Activated CD4-positive, alpha-beta T cell treated with anti-CD3 and anti-CD28 coated beads, Interleukin-2, amount 50 U/mL, for 1 hour (primary cell): ENCODE measurements at places on chromosomes 2 and 18.

- no peak for DNase-seq
Observed at GRCh38 chr18:8242151-8242696, 367.0 kb upstream of the RAB12 start.

DNA sequence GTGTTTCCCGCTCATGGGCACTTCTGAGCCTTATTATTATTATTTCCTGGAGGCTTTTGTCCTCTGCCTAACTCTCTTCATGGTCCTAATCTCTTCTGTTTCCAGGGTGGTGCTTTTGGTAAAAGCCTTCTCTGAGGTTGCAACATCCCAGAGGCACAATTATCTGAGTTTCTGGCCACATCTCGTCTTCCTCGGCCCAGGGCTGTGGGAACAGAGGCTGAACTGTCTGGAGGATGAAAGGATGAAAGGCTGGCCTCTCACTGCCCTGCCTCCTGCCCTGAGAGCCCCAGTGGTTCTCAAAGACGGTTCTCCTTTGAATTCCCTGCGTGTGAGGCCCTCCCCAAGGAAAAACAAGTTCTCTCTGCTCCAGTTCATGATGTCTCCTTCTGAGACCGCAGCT, 13.8 kb downstream of the GYPC start:
- DNase-seq: no peak

DNA sequence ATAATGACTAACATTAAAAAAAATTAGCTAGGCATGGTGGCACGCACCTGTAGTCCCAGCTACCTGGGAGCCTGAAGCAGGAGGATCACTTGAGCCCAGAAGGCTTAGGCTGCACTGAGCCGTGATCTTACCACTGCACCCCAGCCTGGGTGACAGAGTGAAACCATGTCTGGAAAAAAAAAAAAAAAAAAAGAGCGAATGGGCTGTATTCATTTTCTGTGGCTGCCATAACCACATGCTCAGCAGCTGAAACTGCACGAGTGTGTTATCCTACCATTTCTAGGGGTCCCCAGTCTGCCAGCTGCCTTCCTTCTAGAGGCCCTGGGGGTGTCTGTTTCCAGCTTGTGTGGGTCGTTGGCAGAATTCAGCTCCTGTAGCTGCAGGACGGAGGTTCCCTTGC, 247.8 kb downstream of the EIPR1 start:
- DNase-seq: no peak

- DNase-seq: no peak
Observed at GRCh38 chr2:26757873-26758789, 6.0 kb upstream of the SLC35F6 start.

DNA sequence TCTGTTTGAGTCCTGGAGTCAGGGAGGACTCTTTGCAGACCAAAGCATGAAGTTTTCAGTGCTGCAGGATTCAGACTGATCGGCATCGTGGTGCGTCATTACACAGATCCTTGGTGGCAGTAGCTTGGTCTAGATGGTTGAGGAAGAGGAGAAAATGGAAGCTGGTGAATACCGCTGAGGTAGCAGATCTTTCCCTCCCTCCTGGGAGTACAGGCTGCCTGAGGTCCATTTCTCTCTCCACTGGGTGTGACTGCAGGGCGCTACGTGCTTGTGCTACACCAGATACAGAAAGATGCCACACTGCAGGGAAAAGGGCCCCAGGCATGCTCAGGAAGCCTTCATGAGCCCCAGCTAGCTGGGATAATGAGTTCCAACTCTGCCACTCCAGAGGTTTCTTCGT, 3.3 kb upstream of the CNDP1 start:
- no peak for DNase-seq

GRCh38 chr2:55141572-55142413, 90.3 kb downstream of the CLHC1 start:
- no peak for DNase-seq

GRCh38 chr2:234492717-234493485, 4.0 kb downstream of the ARL4C start:
- no peak for DNase-seq

DNA sequence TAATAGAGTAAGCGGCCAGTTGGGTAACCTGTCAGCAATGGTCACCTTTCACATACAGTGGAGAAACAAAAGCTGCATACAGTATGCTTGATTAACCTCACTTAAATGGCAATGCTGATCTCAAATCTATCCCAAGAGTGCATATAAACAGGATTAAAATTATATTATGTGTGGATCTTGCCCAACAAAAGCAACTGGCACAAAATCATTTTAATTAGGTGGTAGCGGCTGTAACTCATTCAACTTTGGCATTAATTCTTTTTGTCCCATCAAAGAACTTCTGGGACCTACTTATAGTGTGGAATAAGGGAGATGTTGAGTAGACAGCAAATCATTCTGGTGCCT, 167.8 kb upstream of the VRK2 start:
- DNase-seq: no peak

- no peak for DNase-seq
Observed at GRCh38 chr18:47286776-47287410, 35.4 kb upstream of the SKOR2 start.

GRCh38 chr2:127275356-127275755, 18.6 kb downstream of the ERCC3 start:
- DNase-seq: no peak

DNA sequence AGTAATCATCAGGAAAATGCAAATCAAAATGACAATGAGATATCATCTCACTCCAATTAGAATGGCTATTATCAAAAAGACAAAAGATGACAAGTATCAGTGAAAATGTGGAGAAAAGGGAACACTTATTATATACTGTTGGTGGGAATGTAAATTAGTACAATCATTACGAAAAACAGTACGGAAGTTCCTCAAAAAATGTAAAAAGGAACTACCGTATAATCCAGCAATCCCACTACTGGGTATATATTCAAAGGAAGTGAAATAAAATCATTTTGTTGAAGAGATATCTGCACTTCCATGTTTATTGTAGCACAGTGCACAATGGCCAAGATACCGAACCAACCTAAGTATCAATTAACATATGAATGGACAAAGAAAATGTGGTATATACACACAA, 52.4 kb upstream of the TEX51 start:
- DNase-seq: no peak

- no peak for DNase-seq
Observed at GRCh38 chr18:57768537-57769326, 34.4 kb downstream of the ATP8B1 start.

- DNase-seq: no peak
Observed at GRCh38 chr2:181025004-181025403, 44.6 kb downstream of the UBE2E3 start.

- DNase-seq: no peak
Observed at GRCh38 chr18:67363694-67364093, 152.8 kb downstream of the DSEL start.

DNA sequence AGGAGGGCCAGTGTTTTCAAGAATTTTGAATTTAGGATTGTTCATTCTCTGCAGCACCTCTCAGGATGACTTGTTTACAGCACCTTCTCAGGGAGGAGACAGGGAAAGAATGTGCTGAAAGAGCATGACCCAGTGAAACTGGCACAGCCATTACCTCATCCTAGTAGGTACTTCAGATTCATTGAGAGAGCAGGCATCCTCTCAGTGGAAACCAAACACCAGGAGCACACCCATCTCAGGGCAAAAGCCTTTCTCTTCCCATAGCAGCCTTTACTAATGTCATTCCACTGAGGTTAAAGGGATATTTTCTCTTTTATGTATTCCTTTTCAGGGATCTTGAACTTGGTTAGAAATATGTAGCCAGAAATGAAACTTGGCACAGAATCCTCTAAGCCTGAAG, 2.6 kb downstream of the MAP2 start:
- no peak for DNase-seq

DNA sequence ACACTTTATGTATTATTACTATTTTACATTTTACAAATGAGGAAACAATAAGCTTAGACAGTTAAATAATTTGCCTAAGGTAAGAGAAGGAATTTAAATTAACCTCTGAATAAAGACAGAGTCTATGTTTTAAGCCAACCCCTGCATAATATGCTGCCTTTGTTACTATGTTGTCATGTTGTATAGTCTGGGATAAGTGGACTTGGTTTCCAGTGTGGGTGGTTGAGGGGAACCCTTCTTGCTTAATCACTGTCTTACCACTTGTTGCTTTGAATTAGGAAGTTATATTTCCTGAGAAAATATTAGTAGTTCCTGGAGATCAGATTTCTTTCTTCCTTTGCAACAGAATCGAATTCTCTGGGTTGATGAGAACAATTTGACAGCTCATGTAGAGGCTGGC, 52.6 kb downstream of the AGPS start:
- no peak for DNase-seq

- no peak for DNase-seq
Observed at GRCh38 chr18:9753846-9754245, 45.7 kb downstream of the RAB31 start.

- no peak for DNase-seq
Observed at GRCh38 chr2:112682101-112682500, 36.4 kb downstream of the SLC20A1 start.

DNA sequence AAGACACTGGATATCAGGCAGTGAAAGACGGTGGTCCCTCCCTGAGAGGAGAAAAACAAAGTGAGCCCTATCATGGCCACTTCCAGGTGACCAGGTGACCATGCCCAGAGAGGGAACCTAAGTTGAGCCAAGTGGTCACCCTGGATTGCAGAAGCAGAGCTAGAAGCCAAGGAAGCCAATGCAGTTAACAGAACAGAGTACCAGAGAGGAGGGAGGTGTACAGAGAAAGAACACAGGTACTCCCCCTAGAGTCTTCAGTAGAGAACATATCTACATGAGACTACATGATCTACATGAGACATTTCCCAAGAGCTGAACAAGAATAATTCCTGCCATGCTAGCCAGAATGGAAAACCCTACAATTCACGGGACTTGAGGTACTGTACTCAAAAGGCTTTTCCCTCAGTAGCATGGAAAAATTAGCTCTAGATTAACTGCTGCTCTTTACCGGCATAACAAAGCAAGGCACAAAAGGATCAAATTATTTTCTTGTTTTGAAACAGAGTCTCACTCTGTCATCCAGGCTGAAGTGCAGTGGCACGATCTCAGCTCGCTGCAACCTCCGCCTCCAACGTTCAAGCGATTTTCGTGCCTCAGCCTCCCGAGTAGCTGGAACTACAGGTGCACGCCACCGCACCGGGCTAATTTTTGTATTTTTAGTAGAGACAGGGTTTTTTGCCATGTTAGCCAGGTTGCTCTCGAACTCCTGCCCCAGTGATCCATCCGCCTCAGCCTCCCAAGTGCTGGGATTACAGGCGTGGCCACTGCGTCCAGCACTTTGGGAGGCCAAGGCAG, 23.5 kb downstream of the ROCK2 start:
- DNase-seq: no peak

DNA sequence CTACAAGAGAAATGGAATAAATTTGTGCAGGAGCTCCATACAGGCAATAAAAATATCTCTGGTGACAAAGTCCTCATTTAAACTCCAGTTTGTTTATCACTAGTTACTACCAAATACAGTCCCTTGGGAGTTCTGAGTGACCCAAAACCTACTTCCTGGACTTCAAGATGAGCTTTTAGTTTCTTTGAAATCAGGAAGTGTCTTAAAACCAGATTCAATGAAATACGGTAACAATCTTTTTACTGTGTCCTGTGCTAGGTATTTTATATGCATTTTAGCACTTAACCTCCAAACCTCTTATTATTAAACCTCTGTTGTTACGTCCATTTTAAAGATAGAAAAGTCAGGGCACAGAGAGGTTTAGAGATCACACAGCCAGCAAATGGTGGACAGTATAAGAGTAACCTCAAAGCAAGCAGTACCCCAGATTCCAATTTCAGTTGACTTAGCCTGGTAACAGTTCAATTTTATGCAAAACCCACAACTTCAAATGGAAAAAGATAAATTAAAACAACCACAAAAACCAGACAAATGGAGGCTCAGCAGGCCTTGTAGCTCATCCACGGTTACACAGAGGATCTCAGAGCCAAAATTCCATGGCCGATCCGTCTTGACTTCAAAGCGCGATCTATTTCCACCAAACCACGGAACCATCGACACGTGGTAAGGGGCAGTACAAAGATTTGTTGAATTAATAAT, 1.3 kb upstream of the KCMF1 start:
- DNase-seq: peak; percentile 20

DNA sequence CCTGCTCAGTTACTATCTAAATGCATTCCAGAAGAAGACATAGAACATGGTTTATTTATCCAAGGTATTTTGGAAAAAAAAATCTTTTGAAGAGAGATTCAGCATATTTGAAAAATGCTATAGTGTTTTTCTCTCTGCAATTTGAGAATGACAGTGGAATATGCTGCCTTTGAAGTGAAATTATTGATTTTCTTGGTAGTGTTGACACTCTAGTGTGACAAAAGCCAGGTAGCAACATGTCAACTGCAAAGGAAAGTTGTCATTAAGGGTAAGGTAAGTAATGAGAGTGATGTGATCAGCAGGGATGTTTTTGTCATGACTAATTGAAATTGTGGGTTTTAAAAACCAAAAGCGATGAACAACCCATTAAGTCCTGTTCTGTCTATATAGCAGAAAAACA, 1387.1 kb upstream of the TMEFF2 start:
- DNase-seq: no peak

GRCh38 chr18:2961821-2962220, 51.1 kb downstream of the LPIN2 start:
- DNase-seq: no peak

- no peak for DNase-seq
Observed at GRCh38 chr2:161710131-161710915, 86.1 kb downstream of the SLC4A10 start.

GRCh38 chr18:2468051-2468450, 103.3 kb downstream of the METTL4 start:
- no peak for DNase-seq

DNA sequence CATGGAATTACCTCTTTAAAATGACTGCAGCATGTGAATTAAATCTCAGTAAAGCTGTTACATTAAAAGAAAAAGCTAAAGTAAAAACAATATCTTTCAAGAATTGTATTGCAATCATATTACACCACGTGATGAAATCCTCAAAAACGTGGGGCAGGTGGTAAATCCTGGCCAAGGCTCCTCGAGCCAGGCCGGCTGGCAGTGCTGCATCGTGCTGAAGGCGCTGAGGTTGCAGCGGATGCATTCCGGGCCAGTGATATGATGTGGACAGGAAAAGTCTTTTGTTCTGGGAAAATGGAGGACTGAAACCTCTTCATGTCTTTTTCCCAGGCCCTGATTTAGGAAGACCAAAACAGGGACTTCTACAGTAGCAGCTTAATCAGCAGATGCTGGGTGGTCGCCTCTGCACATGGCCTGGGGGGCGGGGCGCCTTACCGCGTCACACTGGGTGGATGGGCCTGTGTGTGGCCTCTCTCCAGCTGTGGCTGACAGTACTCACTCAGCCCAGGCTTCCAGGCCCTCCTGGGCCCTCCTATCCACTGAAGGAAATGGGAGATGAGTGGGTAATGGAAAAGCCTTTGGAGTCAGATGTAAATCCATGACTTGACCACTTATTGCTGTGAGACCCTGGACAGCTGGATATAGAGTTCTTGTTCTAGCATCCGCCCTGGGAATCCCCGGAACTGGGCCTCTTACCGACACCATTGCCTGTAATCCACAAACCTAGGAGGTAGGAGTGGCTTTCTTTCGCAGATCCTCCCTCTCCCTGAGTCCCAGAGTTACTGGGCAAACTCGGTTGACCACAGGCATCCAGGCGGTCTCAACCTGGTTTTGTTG, 45.1 kb downstream of the PROC start:
- DNase-seq: no peak

- no peak for DNase-seq
Observed at GRCh38 chr2:237156031-237156856, 70.6 kb downstream of the COPS8 start.

GRCh38 chr18:79799619-79800370, 2.1 kb downstream of the KCNG2 start:
- DNase-seq: no peak

GRCh38 chr2:163341426-163341825, 394.4 kb downstream of the FIGN start:
- DNase-seq: no peak

- no peak for DNase-seq
Observed at GRCh38 chr2:181632733-181633401, 24.0 kb downstream of the CERKL start.
